Naive thymus-derived CD8-positive, alpha-beta T cell (primary cell): ENCODE measurements at places on chromosomes 3 and 15.
A peak's percentile ranks its signal among the peaks of the same experiment; 100 is the strongest.

- DNase-seq, result peak; percentile 63
These were observed 104.2 kb downstream of the CBLB start for GRCh38 chr3:105764378-105765307.

- DNase-seq, result no peak
These were observed 56.1 kb downstream of the VGLL3 start for GRCh38 chr3:86934851-86935250.

- DNase-seq, result no peak
These were observed 137.0 kb upstream of the UBP1 start for GRCh38 chr3:33577173-33577572.

- DNase-seq, result no peak
These were observed 755.7 kb upstream of the GRM7 start for GRCh38 chr3:6105187-6105586.

DNA sequence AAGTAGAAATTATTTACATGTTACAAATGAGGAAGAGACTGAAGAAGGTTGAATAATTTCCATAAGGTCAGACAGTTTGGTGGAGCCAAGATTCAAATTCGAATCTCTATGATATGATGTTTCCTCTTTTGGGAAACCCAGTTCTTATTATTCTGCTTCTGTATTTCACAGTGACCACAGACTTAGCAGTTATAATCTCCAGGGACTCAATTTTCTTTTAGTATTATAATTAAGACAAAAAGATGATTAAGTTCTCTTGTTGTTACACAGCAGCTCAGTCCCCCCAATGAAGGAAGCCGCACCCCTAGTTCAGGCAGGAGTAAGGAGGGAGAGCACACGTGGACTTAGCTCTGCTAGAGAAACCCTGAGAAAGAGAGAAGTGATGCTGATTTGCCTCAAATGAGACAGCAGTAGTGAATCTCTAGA is 130.6 kb downstream of the CCNL1 start:
- no peak for DNase-seq

DNA sequence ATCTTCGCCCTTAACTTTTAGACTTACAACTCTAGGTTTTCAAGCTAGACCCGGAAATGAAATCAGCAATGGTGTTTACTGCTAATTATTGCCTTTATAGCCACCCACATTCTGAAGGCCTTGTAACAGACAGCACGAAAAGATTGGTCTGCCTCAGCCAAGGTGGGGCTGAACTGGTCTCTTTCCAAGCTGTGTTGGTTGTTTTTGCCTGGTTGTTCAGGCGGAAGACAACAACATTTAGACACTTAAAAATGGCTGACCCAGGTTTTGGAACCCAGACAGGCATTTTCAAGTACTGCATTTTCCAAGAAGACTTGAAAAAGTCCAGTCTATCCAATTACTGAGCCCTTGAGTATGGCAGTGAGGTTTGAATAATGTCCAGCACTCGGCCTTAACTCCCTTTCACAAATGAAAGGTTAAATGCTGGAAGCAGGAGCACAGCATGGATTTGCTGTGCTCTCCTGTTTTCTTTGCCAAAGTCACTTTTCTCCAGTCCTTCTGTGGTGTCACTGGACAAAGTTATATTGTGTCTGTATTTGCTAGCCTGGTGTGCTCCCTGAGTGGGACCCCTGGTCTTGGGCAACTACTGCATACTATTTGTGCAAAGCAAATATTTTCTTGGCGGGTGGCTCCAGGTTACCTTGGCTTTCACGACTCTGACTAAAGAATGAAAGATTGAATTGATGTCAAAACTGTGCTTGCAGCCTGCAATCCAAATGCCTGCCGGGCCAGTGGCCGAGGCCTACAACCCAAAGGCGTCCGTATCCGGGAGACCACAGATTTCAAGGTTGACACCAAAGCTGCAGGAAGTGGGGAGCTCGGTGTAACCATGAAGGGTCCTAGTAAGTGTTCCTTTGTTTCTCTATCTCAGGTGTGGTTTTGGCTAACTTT is 93.5 kb downstream of the FLNB start:
- DNase-seq, result no peak

- DNase-seq, result no peak
These were observed 221.3 kb upstream of the GAP43 start for GRCh38 chr3:115401851-115402501.

DNA sequence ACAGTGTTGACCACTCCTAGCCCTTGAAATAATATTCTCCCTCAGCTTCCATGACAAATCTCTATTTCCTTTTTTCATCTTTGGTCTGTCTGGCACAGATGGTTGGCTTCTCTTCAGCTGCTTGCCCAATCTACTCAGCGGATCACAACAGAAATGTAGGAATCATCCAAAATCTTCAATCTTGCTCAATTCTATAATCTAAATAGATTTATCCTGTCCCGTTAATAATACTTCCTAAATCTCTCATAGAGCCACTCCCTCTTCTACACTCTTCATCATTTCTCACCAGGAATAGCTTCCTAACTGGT is 3.8 kb downstream of the PEAK1 start:
- DNase-seq, result no peak

- DNase-seq, result no peak
These were observed 55.0 kb downstream of the GRM7 start for GRCh38 chr3:6915898-6916297.

GRCh38 chr3:192033246-192033645 is 572.3 kb downstream of the PYDC2 start:
- no peak for DNase-seq

- DNase-seq, result no peak
These were observed 64.3 kb upstream of the LRRC3B start for GRCh38 chr3:26558257-26558656.

GRCh38 chr3:101381809-101382208 is 61.4 kb upstream of the IMPG2 start:
- no peak for DNase-seq

DNA sequence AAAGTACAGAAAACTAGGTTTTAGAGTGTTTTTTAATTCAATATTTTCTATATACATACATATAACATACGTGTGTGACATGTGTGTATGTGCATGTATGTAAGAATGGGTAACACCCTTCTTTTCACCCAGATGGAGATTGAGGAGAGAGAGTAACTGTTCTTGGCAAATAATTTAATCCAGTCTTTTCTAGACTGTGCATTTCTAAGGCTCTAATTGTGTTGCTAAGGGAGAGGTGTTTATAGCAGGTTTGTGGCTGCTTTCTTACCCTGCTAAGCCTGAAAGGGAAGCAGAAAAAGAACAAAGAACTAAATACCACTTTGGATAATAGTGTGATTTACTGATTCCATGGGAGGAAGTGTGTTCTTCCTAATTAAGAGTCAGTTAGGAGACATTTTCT is 46.0 kb upstream of the ALDH1L1 start:
- no peak for DNase-seq

GRCh38 chr15:75225951-75226732 is 24.5 kb downstream of the C15orf39 start:
- no peak for DNase-seq

DNA sequence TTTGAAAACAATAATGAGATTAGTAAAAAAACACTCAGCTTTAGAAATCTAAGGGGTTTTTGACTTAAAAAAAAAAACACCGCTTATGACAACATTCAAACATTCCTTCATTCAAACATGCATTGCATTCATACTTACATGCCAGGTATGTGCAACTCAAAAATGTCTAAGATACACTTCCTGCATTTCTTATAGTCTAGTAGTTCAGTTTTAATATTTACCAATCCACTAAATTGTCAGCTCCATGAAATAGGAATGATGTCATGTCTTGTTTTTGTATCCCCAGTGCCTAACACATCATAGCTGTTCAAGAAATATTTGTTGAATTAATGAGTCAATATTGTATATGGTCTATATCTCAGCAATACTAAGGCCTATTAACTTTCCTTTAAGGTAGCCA is 51.7 kb downstream of the EIF4E3 start:
- DNase-seq, result no peak

GRCh38 chr3:72276806-72277205 is 491.9 kb upstream of the PROK2 start:
- DNase-seq, result no peak

GRCh38 chr15:84790676-84791075 is 26.5 kb upstream of the ALPK3 start:
- no peak for DNase-seq

DNA sequence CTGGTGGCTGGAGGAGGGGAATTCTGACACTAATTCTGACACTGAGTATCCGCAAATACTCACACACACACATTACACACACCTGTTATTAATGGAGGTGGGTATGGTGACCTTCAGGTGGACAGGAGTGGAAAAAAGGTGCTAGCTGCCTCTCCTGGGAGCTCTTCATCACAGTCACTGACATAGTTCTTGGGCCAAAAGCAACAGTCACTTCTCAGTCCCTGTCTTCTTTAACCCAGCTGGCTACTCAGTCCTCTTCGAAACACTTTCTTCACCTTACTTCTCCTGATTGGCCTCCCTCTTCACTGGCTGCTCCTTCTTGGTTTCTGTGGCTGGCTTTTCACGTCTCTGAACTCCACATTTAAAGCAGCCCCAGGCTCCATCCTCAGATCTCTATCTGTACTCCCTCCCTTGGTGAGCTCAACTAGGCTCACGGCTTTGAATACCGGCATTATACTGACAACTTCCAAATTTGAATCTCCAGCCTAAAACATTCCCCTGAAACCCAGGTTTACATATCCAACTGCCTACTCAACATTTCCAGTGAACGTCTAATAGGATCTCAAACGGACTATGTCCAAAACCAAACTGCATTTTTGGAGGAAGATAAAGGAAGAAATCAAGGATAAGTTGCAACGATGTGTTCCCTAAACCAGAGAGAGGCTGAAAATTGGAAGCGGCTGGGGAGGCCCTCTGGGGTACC is 53.2 kb upstream of the HEG1 start:
- DNase-seq, result no peak
